ENCODE measurements at places on chromosomes 6 and 20.

- DNase-seq = no peak
These were observed 102.1 kb upstream of the MYL9 start for GRCh38 chr20:36439040-36439730.

- no peak for DNase-seq
These were observed 3.6 kb downstream of the SULF2 start for GRCh38 chr20:47781632-47782031.

DNA sequence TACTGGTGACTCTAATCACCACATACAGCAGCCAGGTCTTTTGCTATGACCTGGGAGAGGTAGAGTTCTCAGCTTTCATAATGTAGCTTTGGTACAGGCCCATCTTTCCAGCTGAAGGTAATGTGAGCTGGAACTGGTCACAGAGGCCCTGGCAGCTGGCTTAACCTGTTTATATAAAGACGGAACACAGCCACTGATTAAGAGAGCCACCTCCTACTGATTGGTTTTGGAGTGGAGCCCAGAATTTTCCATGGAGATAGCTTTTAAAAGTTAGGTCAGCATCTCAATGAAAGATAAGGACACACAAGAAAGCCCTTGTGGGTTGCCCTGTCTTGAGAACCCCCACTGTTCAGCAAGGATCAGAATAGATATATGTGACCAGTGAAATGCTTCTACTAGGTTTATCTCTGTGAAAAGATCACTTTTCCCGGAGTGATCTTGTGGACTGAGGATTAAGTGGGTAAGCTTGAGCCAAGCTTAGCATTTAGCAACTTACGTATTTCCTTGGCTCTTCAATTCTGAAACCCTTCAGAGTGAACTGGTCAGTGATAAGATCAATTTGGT is 213.7 kb upstream of the CITED2 start:
- DNase-seq = peak; percentile 50

GRCh38 chr6:108159981-108160380 is 5.8 kb upstream of the NR2E1 start:
- DNase-seq = no peak

DNA sequence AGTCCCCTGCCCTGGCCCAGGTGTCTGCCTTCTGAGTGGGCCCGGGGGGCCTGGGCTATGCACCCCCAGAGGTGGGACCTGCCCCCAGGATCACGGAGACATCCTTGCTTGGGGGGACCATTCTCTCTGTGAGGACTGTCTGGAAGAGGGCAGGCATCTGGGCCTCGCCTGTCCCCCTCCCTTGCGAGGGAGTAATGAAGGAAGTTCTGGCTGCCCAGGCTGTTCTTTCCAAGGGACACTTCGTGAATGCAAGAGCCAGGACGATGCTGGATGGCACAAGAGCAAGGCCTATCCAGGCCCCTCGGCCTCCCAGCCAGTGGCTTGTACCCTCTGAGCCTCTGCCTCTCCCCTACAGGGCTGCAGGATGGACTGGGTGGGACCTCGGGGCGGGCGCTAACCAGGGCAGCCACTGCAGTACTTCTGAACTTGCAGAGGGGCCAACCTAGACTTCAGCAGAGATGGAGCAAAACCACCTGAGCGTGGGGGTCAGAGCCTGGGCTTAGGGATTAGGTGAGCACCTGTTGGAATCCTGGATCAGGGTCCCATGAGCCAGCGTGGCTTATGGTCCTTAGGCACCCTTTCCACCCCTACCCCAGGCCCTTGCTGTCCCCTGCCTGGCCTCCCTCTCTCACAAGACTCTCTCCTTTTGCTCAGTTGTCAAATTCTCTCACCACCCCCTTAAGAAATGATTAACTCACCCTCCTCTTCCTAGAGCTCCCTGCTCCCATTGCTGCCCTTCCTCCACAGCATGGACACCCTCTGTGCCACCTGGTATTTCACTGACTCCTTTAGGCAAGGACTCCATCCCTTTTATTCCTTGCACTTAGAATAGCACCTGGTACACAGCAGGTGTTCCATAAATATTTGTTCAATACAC is 53.2 kb downstream of the CTCFL start:
- DNase-seq = no peak

- DNase-seq = no peak
These were observed 31.6 kb downstream of the DLL1 start for GRCh38 chr6:170259278-170259677.

DNA sequence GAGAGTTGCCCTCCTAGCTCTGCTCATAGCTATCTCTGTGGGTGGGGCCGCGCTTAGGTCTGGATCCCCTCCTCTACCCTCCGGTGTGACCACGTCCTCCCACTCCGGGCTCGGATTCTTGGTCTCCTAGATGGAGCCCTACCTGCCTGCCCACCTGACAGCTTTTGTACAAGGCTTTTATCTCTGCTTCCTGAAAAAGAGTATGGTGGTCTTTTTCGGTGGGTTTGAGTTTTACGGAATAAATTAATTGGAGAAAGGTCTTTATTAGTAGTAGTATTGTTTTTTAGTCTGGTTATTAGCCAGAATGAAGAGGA is 773 bp downstream of the SMAP1 start:
- DNase-seq = peak; percentile 15

- no peak for DNase-seq
These were observed 91.3 kb downstream of the FILIP1 start for GRCh38 chr6:75402296-75402695.

DNA sequence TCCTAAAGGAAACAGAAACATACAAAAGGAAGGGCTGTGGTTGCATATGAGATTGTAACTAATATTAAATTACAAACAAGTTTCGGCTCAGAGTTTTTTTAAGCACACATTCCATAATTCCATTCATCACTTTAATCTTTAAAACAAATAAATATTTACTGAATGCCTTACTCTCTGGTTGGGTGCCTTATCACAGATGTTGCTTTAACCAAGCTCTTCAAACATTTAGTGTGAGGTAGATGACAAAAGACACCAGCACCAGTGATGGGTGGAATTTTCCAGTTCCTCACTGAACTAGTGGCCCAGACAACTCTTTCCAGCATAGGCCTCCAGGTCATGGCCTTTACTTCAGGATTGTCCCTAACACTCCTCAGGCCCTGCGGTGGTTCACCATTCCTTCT is 58.7 kb downstream of the ARHGAP18 start:
- DNase-seq = no peak

- DNase-seq = no peak
These were observed 21.4 kb downstream of the CNR1 start for GRCh38 chr6:88144637-88145297.

GRCh38 chr20:43691928-43692524 is 25.1 kb downstream of the MYBL2 start:
- DNase-seq = no peak

GRCh38 chr6:113271437-113271836 is 585.7 kb upstream of the MARCKS start:
- no peak for DNase-seq

- DNase-seq = no peak
These were observed 7.5 kb upstream of the TBX18 start for GRCh38 chr6:84771756-84772356.

DNA sequence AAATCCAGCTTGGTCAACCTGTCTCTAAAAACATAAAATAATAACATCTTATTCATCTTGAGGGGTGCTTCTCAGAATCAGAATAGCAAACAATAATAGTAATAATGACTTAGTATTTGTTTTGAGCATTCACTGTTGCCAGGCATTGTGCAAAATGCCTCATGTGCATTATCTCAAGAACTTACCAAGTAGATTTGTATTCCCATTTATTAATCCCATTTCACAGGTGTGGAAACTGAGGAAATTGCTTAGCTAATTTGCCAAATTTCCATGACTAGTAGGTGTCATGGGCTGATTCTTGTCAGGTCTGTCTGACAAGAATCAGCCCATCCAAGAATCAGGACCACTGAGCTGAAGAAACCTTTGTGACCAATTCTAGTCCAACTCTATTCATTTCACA is 5.5 kb downstream of the TTBK1 start:
- DNase-seq = no peak

DNA sequence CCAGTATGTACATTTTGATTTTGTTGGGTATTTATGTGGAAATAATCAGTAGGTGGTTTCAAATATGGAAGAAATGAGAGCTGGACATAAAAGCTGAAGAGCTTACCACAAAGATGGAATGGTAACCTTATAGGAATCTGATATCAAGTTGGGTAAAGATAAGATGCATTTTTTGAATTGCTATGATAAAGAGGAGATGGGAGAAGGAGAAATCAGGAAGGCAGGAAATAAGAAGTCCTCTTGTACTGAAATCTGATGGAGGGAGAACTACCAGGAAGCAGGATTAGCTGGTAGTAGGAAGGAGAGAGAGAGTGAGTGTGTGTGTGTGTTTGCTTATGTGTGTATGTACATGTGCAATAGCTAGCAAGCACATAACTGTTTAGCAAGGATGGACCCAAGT is 468.4 kb downstream of the PHF3 start:
- DNase-seq = no peak

- DNase-seq = no peak
These were observed 142.0 kb downstream of the CEP57L1 start for GRCh38 chr6:109237077-109237985.

DNA sequence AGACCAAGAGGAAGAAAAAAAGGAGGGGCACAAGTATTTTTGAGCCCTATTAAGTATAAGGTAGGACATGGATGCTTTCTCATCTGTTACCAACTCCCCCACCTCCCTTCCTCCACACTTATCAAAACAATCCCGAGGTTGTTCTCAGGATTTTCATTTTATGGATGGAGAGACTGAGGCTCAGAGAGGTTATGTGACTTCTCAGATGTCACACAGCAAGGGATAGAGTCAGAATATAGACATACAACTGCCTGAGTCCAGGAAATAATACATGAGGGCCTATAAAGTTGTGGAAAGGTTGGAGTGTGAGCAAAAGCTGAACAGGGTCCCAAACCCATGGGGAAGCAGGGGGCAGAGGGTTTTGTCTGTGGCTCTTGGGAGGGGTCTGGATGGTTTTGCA is 19.3 kb downstream of the KCNK17 start:
- no peak for DNase-seq

GRCh38 chr6:69792292-69792691 is 4.5 kb downstream of the LMBRD1 start:
- no peak for DNase-seq

DNA sequence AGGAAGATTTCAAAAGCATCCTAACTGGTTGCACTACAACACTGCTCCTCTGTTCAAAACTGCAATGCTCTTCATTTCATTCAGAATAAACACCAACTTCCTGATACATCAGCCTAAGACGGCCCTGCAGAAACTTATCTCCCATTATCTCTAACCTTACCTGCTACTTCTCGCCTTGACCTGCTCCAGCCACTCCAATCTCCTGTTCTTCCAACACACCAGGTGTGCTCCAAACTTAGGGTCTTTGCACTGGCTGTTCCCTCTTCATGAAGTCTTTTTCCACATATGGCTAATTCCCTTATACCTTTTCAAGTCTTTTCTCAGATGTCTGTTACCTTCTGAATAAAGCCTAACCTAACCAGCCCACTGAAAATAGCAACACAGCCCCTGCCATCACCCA is 32.1 kb downstream of the PHIP start:
- DNase-seq = no peak

DNA sequence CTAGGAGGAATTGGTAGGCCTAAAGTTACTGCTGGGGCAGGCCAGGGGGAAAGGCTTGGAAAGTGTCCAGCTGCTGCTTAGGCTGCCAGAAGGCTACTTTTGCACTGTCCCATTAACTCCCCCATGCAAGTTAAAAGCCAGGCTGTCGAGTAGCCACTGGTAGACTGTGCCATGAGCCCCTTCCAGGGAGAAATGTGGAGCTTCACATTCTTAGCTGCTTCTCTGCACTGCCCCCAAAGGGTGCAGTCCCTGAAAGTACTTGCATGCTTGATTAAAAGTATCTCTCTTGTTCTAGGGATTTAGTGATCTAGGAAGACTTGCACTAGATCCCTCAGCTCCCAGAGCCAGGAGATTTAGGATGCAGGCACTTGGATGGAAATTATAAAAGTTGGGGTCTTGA is 57.3 kb downstream of the CDC5L start:
- DNase-seq = no peak

DNA sequence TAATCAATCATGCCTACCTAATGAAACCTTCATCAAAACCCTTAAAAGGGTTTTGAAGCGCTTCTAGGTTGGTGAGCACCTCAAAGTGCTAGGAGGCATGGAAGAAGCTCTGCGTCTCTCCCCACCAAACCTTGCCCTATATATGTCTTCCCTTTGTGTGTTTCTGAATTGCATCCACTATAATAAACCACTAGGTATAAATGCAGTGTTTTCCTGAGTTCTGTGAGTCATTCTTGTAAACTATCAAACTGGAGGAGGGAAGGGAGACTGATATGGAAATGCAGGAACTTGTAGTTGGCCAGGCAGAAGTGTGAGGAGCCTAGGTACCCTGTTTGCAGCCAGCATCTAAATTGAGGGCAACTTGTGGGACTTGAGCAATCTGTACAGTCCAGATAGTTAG is 698.8 kb downstream of the DOK5 start:
- no peak for DNase-seq

DNA sequence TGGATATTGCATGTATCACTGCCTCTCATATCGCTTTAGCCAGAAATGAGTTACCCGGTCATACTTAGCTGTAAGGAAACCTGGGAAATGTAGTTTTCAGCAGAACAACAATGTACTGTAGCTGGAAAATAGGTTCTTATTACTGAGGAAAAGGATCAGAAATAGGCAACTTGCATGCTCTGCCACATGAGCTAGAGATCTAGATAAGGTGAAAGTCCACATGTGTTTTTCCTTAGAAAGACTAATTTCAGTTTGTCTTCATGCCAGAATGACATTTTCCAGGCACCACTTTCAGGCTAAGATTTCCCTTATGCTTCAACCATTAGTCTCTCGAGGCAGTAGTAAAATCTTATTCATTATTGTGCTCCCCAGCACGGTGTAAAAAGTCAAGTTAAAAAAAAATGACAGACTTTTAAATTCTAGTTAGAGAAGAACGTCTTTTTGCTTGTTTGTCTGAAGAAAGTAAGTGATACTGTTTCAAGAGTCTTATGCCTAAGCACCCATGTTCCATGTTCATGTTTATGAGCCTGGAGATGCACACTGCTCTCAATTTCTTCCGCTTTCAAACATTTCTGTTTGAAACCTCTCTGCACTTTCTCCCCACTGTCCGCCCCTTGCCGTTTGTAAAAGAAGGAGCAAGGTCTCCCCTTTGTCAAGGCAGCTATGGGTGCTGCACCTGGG is 67.6 kb downstream of the ZNF831 start:
- no peak for DNase-seq

GRCh38 chr6:98044151-98044561 is 761.1 kb upstream of the MMS22L start:
- no peak for DNase-seq

GRCh38 chr20:41011551-41012067 is 17.0 kb upstream of the TOP1 start:
- no peak for DNase-seq

- no peak for DNase-seq
These were observed 9.5 kb downstream of the DAAM2 start for GRCh38 chr6:39801456-39802251.

- no peak for DNase-seq
These were observed 68.6 kb downstream of the CDK19 start for GRCh38 chr6:110746680-110747079.

GRCh38 chr6:28710466-28711191 is 184.9 kb downstream of the GPX5 start:
- no peak for DNase-seq

Data from NCI-H187 treated with DMSO at 0.1 percent for 48 hours (cell line).